Astrocyte of the spinal cord (primary cell): ENCODE measurements at places on chromosomes 1 and 21.

- no peak for DNase-seq
These were observed 36.4 kb downstream of the ABCA4 start for GRCh38 chr1:94084547-94084946.

DNA sequence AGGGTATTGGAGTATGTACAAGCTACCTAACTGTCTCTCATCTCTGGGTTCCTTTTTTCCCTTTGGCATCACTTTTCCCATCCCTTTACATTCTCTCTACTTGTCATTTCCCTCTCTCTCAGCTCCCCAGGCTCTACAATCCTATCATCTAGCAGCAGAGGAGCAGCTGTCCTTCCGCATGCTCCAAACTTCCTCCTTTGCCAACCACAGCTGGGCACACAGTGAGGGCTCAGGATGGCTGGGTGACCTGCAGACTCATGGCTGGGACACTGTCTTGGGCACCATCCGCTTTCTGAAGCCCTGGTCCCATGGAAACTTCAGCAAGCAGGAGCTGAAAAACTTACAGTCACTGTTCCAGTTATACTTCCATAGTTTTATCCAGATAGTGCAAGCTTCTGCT, 561 bp downstream of the CD1E start:
- DNase-seq = no peak

- no peak for DNase-seq
These were observed 51.7 kb downstream of the RYR2 start for GRCh38 chr1:237093691-237094090.

DNA sequence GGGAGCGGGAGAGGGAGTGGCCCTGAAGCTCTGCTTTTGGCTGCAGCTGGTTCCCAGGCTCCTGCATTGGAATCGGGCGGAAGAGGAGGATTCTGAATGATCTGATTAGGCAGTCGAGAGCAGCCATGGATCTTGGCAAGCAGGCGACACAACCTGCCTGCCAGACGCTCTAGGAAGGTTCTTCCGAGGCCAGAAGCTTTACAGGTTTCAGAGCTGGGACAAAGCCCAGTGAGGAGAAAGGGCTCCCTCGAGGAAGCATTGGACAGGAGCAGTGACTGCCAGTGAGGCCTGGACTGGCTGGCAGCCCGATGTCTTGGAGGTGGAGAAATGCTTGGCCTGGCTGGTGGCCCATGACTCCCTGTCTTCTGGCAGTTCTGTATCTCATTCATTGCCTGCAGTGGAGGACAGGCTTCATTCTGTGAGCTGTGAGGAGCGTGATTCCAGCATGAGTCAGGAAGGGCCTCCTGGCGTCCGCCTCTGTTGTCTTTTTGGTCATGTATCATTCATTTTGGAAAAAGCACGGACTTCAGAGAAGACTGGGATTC, 132.7 kb upstream of the IPO9 start:
- peak; percentile 93 for DNase-seq

DNA sequence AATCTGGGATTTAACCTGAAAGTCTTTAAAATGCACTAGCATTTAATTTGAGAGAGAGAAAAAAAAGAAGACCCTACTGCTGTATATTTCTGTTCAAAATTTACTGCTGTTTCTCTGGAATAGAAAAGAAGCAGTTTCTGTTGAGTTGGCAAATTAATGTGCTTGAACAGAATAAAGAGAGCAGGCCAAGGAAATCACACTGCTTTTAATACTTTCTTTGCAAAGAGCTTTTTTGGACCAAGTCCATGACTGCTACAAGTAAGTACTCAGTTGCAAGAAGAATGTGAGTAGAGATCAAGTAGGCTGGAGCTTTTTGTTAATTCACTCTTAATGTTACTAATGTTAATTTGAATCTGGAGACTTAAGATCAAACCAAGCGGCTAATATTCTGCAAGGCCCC, 336.2 kb upstream of the SGIP1 start:
- no peak for DNase-seq

- DNase-seq = no peak
These were observed 17.7 kb downstream of the ETNK2 start for GRCh38 chr1:204134103-204134502.

DNA sequence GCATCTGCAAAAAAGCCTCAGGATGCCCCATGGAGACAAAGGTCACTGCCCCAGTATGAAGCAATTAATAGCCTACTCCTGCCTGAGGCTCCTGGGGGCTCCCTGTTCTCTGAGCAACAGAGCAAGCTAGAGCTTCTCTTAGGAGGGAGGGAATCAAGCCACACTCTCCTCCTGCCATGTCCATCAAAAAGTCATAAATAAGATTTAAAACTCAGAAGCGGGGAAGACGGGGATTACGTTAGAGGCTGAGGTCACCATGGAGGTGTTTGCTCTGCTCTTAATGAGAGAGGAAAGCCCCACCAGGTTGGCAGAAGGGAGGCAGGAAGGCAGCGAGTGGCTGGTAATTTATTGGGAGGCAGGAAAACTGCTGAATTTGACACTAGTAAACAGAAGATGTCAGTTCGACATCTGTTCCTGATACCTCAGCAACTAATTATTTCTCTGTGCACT, 98.4 kb upstream of the TNR start:
- no peak for DNase-seq

GRCh38 chr1:200257235-200257634, 152.6 kb downstream of the ZNF281 start:
- DNase-seq = no peak

GRCh38 chr1:44645476-44646244, 28.6 kb downstream of the TMEM53 start:
- DNase-seq = peak; percentile 64

- no peak for DNase-seq
These were observed 450 bp downstream of the S100A10 start for GRCh38 chr1:151993084-151993733.

DNA sequence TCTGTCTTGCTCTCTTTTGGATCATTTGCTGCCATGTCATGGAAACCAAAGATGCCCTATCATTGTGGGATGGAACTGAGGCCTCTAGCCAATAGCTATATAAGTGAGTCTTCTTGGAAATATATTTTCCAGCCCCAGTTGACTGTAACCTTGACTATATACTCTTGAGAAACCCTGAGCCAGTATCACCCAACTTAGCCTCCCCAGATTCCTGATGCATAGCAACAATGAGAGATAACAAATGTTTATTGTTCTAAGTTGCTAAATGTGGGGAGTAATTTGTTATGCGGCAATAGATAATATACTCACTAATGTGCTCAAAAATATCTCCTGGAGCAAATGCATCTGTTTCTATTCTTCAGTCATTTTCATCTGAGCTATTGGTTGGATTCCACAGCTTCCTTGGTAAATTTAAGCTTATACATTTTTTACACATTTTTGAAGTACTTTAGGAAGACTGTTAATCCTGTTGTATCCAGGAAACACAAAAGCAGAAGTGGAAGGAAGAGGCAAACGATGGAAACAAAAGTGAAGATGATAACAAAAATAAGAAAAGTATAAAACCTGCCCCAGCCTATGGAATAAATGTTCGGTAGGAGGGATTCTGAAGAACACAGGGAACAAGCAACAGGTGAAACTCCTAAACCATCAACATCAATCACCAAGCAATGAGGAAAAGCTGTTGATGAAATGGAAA, 6.3 kb upstream of the SRRM1 start:
- DNase-seq = no peak

GRCh38 chr1:203278082-203278884, 27.0 kb upstream of the BTG2 start:
- DNase-seq = peak; percentile 68

GRCh38 chr1:90726425-90726985, 9.4 kb upstream of the BARHL2 start:
- DNase-seq = no peak

DNA sequence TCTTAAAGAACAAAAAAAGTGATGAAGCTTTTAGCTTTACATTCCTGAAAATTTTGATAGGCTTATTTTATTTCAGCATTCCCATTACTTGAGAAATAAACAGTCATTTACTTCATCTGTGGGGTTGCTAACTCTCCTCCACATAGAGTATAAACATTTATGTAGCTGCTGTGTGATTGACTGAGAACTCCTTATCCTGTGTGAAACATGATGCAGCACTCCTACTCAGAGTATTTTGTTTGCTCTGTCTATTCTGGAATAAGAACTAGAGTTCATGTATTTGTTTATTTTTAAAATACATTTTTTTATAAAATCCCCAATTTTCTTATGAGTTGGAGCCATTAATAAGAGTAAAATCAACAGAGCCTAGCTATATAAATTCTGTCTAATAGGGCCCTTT, 318.7 kb upstream of the SPAG17 start:
- no peak for DNase-seq

DNA sequence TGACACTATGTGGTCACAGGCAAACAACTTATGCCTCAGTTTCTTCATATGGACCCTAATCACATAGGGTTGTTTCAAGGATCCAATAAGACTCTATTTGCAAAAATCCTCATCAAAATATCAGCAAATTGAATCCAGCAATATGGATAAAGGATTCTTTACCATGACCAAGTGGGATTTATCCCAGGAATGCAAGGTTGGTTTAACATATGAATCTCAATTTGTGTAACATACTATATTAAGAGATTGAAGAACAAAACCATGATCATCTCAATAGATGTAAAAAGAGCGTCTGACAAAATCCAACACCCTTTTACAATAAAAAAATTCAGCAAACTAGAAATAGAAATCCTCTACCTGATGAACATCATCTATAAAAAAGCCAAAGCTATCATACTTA, 23.9 kb downstream of the ARHGEF11 start:
- DNase-seq = no peak

- DNase-seq = no peak
These were observed 14.5 kb upstream of the COG2 start for GRCh38 chr1:230627767-230628166.

DNA sequence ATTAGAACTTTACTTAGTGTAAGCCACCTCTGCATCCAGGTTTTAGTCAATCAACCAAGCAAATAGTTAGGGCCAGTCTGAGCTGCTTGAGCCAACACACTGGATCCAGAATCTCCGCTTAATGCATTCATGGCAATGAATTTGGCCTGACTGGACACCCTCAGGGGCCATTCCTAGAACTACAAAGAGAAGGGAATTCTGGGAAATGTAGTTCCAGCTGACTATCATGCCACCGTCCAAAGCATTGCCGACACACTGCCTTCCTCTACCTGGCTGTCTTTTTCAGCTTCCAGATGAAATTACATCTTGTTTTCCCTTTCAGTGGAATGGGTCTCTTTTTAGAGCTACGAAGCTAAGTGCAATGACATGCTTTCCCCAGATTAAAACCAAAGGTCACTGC, 163.0 kb upstream of the IGSF21 start:
- no peak for DNase-seq

- DNase-seq = peak; percentile 45
These were observed 14.3 kb downstream of the EGLN1 start for GRCh38 chr1:231407547-231408396.

- DNase-seq = no peak
These were observed 2.3 kb upstream of the PMVK start for GRCh38 chr1:154938604-154939399.

GRCh38 chr1:116382857-116383483, 9.9 kb downstream of the ATP1A1 start:
- no peak for DNase-seq

DNA sequence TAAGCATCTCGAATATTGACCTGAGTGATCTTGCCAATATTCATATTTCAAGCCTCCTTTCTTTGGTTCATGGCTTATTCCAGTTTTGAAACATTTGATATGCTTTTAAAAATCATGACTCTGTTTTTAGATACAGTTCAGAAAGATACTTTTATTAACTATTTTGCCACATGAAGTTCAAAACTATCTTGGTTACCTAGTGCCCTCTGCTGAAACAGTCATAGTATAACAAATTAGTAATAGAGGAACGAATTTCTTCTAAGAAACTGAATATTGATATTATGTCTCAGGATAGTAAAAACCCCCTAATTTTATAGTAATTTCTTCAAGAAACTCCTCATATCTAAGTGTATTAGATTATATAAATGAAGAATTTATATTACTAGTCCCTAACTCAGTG, 52.6 kb upstream of the RC3H1 start:
- DNase-seq = peak; percentile 39

GRCh38 chr1:221856228-221857093, 114.6 kb upstream of the DUSP10 start:
- DNase-seq = peak; percentile 60

DNA sequence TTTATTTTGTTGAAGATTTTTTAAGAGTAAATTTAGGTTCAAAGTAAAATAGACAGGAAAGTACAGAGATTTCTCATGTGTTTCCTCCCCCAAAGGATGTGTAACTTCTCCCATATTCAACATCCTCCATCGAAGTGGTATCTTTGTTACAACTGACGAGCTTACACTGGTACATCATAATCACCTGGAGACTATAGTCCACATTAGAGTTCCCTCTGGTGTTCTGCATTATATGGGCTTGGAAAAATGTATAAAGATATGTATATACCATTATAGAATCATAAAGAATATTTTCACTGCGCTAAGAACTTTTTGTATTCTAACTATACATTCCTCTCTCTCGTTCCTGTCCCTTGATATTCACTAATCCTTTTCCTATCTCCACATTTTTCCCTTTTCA, 203.7 kb downstream of the AMY1C start:
- no peak for DNase-seq

- DNase-seq = no peak
These were observed 3.5 kb upstream of the ACBD6 start for GRCh38 chr1:180505732-180506335.

DNA sequence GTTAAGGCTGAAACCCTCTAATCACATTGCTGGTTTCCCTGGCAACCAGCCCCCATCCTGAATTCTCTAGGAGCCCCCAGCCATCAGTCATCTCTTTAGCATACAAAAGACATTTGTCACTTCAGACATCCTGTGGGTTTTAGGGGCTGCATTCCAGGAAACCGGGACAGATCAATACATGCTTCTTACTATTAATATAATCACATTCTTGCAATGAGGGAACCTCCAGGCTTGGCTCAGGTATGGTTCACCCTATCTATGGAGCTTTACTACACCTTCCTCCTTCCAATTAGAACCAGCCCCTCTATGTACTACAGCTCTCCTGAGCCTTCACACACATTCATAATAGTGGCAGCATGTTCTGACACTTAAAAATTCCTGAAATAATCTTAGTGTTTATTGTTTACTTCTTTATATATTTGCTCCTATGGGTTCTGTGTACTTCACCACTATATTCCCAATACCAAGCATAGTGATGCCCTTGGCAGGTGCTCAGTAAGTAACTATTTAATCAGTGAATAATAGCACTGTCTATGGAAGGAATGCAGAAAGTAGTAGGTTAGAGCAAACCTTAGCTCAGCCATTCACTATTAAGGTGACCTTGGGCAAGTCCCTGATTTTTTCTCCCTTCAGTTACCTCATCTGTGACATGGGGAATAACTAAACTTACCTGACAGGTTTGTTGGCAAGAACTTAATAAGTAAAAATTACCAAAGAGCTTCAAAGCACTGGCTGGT, 59.6 kb downstream of the ZNF678 start:
- no peak for DNase-seq

GRCh38 chr1:191608367-191608766, 549.9 kb upstream of the RGS18 start:
- no peak for DNase-seq

DNA sequence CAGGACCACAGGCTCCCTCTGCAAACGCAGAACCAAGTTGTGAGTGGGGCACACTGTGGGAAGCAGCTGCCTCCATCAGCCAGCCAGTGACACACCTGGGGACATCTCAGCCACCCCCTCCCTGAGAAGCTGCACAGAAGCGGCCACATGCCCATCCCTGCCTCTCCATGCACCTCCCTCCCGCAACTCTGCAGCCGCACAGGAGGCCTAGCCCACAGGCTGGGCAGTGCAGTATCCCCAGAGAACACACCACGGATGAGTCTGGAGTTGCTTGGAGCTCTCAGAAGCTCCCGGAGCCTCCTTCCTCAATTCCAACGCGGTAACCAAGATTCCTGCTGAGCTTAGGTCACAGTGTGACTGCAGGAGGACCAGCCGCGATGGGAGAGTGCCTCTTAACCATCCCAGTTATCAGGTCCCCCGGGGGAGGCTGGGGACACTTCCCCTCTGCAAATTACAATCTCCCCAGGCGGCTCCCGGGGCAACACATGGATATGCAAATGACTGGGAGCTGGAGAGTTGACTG, 1.2 kb upstream of the WNT3A start:
- no peak for DNase-seq
